ENCODE measurements at places on chromosomes 11 and 22. TPM values are rescaled to one million over a fixed set of nuclear protein-coding genes. Genes with fewer than 3 reads are reported as not detected.

The C11orf97 gene
- not detected for total RNA-seq

The FAM180B gene
- total RNA-seq = not detected

The KRTAP5-2 gene
- total RNA-seq = not detected

The SLCO2B1 gene
- not detected for total RNA-seq

DNA sequence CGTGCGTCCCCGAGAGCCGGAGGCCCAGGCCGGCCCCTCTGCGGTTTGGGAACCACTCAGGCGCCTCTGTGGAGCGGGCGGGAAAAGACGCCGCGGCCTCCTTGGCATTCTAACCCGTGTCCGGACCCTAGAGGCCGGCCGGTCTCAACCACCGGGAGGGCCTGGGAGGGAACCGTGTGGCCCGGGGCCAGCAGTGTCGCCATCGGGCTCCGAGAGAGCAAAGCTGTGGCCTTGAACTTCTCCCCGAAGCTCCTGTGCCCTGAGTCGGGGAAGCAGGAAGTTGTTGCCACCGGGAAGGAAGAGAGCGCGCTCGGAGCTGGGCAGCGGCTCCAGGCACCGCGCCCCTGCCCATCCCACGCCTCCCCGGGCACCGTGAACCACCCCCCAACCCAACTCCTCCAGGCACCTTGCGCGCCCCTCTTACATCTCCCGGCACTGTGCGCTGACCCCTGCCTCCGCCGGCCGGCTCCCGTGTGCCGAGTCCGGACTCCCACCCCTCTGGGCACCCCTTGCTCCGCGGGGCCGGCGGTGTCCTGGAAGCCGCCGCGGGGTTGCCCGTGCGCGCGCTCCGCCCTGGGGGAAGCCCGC is 80.0 kb upstream of the PPARA start:
- peaks cover 3% of the 10 kb centered on the region for H3K36me3 ChIP-seq
- peaks cover 50% of the 10 kb centered on the region for H3K4me1 ChIP-seq
- H3K27ac ChIP-seq = peak overlapping the region; percentile 87
- DNase-seq = peak; percentile 56
- peak overlapping the region; percentile 80 for H3K4me3 ChIP-seq

DNA sequence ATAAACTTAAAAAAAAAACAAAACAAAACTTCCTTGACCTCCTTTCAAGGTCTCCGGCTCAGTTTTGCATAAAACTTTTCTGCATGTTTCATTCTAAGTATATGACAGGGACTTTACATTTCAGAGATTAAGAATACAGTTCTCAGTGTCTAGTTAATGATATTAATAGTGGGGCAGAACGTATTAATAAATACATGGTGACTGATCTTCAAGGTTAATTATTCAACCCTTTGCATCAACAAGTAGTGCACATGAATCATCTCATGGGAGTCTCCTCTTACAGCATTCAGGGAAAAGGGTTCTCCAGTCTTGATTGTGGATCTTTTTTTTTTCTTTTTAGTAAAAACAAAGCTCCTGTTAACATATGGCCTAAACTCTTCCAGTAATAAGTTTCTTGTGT is 146.8 kb downstream of the KIRREL3 start:
- H3K4me1 ChIP-seq = no peaks in the 10 kb centered on the region
- no peak overlapping the region for H3K4me3 ChIP-seq
- no peak overlapping the region for H3K27ac ChIP-seq

GRCh38 chr11:72685560-72686480 is 11.6 kb upstream of the PDE2A start:
- H3K36me3 ChIP-seq = peaks cover 9% of the 10 kb centered on the region
- H3K27ac ChIP-seq = peak overlapping the region; percentile 30
- peak; percentile 82 for DNase-seq
- no peak overlapping the region for H3K4me3 ChIP-seq
- H3K27me3 ChIP-seq = no peaks in the 10 kb centered on the region

- no peaks in the 10 kb centered on the region for H3K27me3 ChIP-seq
- peaks cover 2% of the 10 kb centered on the region for H3K36me3 ChIP-seq
- no peak overlapping the region for H3K27ac ChIP-seq
- H3K4me3 ChIP-seq = no peak overlapping the region
- H3K4me1 ChIP-seq = no peaks in the 10 kb centered on the region
- DNase-seq = no peak
Measured at GRCh38 chr22:29053048-29053702, 8.5 kb downstream of the C22orf31 start.

DNA sequence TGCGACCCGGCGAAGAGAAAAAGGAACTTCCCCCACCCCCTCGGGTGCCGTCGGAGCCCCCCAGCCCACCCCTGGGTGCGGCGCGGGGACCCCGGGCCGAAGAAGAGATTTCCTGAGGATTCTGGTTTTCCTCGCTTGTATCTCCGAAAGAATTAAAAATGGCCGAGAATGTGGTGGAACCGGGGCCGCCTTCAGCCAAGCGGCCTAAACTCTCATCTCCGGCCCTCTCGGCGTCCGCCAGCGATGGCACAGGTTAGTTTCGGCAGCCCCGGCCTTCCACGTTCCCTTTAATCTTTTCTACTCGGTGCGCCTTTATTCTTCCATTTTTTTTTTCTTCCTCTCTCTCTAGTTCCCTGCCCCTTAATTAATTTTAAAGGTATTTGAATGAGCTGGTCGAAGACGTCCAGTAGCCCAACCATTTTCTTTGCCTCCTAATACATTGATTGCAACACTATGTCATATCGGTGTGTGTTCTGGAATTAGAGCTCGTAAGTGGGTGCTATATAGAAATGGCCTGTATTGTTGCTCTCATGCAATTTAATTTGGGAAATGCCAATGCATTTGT is 537 bp downstream of the EP300 start:
- DNase-seq = peak; percentile 56
- H3K4me1 ChIP-seq = peaks cover 36% of the 10 kb centered on the region
- peak overlapping the region; percentile 99 for H3K27ac ChIP-seq
- peaks cover 21% of the 10 kb centered on the region for H3K36me3 ChIP-seq
- peak overlapping the region; percentile 98 for H3K4me3 ChIP-seq
- no peaks in the 10 kb centered on the region for H3K27me3 ChIP-seq

GRCh38 chr11:63892228-63892627 is 24.7 kb downstream of the RCOR2 start:
- H3K36me3 ChIP-seq = peaks cover 23% of the 10 kb centered on the region
- H3K27ac ChIP-seq = no peak overlapping the region
- no peak overlapping the region for H3K4me3 ChIP-seq
- no peaks in the 10 kb centered on the region for H3K27me3 ChIP-seq
- no peak for DNase-seq
- peaks cover 63% of the 10 kb centered on the region for H3K4me1 ChIP-seq

DNA sequence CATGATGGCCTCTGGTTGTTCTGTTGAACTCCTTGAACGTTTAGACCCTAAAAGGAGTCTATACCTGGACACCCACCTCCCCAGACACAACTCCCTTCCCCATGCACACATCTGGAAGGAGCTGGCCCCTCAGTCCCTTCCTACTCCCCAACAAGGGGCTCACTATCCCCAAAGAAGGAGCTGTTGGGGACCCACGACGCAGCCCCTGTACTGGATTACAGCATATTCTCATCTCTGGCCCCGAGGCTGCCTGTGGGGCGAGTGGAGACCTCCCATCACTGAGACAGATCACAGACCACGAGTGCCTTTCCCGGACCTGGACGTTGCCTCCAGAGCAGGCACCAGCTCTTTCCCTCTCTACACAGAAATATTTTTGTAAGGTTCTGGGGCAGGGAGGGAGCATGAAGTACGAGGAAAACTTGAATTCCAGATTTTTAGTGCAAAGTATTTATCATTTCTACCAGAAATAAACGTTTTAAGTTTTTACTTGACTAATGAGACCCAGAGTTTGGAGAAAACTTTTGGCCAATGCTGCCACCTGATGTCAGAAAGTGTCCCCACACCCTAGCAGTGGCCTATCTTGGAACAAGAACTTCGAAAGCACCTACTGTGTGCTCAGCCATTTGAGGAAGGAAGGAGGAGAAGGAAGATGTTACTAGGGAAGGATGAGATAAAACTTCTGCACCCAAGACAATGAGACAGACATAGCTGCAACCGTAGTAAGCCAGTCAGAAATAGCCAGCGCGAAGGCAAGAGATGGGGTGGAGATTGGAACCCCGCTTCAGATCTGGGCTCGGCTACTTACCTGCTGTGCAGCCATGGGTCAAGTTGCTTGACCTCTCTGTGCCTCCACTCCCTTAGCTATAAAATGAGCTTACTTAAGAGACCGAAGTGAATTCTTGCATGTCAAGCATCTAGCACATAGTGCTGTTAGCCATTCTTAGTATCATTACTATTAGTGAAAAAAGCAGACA is 10.2 kb upstream of the POU2F3 start:
- DNase-seq = peak; percentile 41
- peaks cover 9% of the 10 kb centered on the region for H3K27me3 ChIP-seq
- peaks cover 3% of the 10 kb centered on the region for H3K4me1 ChIP-seq
- H3K36me3 ChIP-seq = no peaks in the 10 kb centered on the region
- no peak overlapping the region for H3K4me3 ChIP-seq
- no peak overlapping the region for H3K27ac ChIP-seq

DNA sequence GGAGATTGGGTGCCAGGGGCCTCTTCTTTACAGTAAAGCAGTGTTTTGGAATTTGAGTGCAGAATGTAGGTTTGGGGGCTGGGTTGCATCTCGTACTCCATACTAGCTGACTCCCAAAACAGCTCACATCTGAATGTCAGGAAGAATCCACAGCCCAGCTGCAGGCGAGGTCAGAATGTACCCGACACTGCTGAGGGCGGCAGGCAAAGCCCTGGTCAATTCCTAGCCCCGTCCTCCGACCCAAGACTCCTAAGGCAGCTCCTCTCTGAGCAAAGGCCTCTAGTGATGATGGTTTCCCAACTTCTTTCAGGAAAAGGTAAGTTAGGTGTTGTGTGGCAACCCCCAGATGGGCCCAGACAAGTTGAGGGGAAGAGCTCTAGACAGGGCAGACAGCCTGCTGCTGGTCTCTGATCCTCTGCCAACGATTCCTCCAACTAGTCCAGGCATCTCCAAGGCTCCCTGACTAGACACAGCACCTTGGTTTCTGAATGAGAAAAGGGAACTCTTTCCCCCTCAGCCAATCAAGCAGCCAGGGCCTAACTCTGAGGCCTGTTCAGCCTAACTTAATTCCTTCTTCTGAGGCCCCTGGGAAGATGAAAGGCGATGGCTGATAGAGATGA is 8.6 kb downstream of the LARGE2 start:
- no peaks in the 10 kb centered on the region for H3K27me3 ChIP-seq
- DNase-seq = no peak
- H3K36me3 ChIP-seq = peaks cover 3% of the 10 kb centered on the region
- H3K27ac ChIP-seq = no peak overlapping the region

GRCh38 chr11:57311109-57311936 is 13.4 kb downstream of the TNKS1BP1 start:
- no peak overlapping the region for H3K27ac ChIP-seq
- DNase-seq = peak; percentile 89
- peaks cover 7% of the 10 kb centered on the region for H3K4me1 ChIP-seq
- H3K27me3 ChIP-seq = no peaks in the 10 kb centered on the region
- peak overlapping the region; percentile 4 for H3K4me3 ChIP-seq

DNA sequence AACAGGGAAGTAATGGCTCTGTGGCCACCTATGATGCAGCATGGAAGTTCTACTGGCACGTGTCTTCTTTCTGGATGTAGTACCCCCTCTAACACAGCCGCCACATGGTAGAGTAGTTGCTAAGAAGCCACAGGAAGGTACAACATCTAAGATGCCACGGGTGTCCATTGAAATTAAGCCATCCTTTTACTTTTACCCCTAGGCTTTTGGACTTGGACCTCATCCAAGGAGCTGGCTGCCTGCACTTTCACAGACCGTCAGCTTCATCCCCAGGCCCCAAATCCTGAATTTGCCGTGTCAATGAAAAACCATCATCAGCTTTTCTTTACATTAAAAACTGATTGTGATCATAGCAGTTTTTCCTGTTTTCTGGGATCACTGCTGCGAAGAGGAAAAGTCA is 102.4 kb downstream of the RPL27A start:
- H3K27ac ChIP-seq = no peak overlapping the region
- no peaks in the 10 kb centered on the region for H3K4me1 ChIP-seq
- no peak overlapping the region for H3K4me3 ChIP-seq
- no peaks in the 10 kb centered on the region for H3K36me3 ChIP-seq
- DNase-seq = no peak
- peaks cover 16% of the 10 kb centered on the region for H3K27me3 ChIP-seq

DNA sequence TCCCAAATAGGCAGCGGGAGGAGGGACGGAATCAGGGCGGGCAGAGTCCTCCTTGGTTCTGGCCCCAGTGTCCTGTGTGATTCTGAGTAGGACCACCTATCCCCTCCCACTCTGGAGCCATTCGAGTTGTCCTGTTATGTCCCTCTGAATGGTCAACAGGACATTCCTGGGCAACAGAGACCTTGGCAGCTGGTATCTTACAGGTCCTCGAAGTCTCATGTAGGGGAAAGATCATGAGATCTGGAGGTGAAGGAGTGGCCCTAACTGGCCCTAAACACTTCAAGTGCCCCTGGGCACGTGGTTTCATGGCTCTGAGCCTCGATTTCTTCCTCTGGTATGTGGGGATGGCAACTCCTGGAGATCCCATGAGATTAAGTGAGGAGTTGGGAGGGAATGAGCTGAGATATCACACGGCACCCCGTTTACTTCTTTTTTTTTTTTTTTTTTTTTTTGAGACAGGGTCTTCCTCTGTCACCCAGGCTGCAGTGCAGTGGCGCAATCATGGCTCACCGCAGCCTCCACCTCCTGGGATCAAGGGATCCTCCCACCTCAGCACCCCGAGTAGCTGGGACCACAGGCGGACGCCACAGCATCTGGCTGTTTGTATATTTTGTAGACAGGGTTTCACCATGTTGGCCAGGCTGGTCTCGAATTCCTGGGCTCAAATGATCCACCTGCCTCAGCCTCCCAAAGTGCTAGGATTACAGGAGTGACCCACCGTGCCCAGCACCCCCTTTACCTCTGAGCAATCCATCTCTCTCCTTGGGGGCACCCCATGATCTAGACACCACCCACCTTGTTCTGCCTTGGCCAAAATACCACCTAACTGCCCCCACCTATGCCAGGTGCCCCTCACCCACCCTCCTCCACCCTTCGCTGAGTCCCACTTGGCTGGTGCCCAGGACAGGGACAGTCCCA is 6.8 kb downstream of the LIF start:
- H3K36me3 ChIP-seq = peaks cover 43% of the 10 kb centered on the region
- H3K4me3 ChIP-seq = no peak overlapping the region
- H3K4me1 ChIP-seq = peaks cover 24% of the 10 kb centered on the region
- no peak for DNase-seq
- H3K27me3 ChIP-seq = no peaks in the 10 kb centered on the region

GRCh38 chr22:43642319-43643206 is 169.5 kb downstream of the EFCAB6 start:
- DNase-seq = no peak
- H3K4me1 ChIP-seq = no peaks in the 10 kb centered on the region
- H3K4me3 ChIP-seq = no peak overlapping the region
- peaks cover 3% of the 10 kb centered on the region for H3K36me3 ChIP-seq
- H3K27ac ChIP-seq = no peak overlapping the region

GRCh38 chr22:44446483-44446882 is 51.5 kb downstream of the RTL6 start:
- H3K4me3 ChIP-seq = no peak overlapping the region
- no peak overlapping the region for H3K27ac ChIP-seq
- no peak for DNase-seq
- H3K27me3 ChIP-seq = no peaks in the 10 kb centered on the region
- H3K36me3 ChIP-seq = no peaks in the 10 kb centered on the region

- H3K36me3 ChIP-seq = peaks cover 32% of the 10 kb centered on the region
- DNase-seq = no peak
- H3K27me3 ChIP-seq = no peaks in the 10 kb centered on the region
- H3K4me1 ChIP-seq = peaks cover 33% of the 10 kb centered on the region
Measured at GRCh38 chr22:42604403-42604802, 10.3 kb downstream of the POLDIP3 start.

GRCh38 chr11:101931692-101932091 is 15.4 kb upstream of the ANGPTL5 start:
- H3K36me3 ChIP-seq = no peaks in the 10 kb centered on the region
- no peak overlapping the region for H3K4me3 ChIP-seq
- H3K27me3 ChIP-seq = no peaks in the 10 kb centered on the region
- no peak for DNase-seq
- no peaks in the 10 kb centered on the region for H3K4me1 ChIP-seq

Data from activated CD4-positive, alpha-beta T cell treated with anti-CD3 and anti-CD28 coated beads for 36 hours (primary cell).